ENCODE measurements at places on chromosomes 11 and 22. TPM values are rescaled to one million over a fixed set of nuclear protein-coding genes. Genes with fewer than 3 reads are reported as not detected.

GUCY1A2 gene
- 0.78 TPM for total RNA-seq

SLC16A8 gene
- not detected for total RNA-seq

CREBZF gene
- total RNA-seq: 38.0 TPM

TNNT3 gene
- total RNA-seq: 4.4 TPM

ASPHD2 gene
- total RNA-seq: 4.9 TPM

DNA sequence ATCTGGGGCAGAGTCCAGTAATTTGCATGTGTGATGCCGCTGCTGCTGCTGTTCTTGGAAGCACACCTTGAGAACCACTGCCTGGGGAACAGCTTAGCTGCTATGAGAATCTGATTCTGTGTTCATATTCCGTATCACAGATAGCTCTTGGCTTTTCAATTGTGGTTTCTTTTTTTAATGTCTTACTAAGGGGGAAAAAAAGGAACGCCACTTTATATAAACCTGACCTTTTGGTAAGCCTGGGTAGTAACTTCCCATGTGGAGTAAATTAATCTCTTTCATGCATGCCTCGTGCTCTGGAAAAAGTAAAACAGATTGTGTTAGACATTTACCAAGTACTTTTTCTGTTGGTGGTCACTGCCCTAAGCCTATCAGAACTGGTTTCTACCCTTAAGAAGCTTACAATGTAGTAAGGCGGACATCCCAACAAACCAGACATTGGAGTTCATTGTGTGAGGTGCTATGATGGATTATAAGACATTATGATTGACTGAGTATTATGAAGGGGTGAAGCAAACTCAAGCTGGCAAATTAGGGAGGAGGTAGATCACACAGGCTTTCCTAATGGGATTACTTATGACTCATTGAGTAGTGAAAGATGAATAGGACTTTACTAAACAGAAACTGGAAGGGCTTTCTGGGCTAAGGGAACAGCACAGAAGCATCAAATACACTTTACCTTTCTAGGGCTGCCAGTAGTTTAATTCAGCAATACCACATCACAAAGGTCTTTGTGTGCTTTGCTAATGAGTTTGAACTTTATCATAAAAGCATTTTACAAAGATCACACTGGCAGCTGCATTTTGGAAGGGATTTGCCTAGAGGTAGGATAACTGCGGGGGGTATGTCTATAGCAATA lies 64.7 kb downstream of the MAML2 start:
- H3K27me3 ChIP-seq: no peaks in the 10 kb centered on the region
- H3K36me3 ChIP-seq: peaks cover 4% of the 10 kb centered on the region
- no peak overlapping the region for H3K4me3 ChIP-seq
- H3K4me1 ChIP-seq: peaks cover 54% of the 10 kb centered on the region
- peak overlapping the region; percentile 77 for H3K27ac ChIP-seq

DNA sequence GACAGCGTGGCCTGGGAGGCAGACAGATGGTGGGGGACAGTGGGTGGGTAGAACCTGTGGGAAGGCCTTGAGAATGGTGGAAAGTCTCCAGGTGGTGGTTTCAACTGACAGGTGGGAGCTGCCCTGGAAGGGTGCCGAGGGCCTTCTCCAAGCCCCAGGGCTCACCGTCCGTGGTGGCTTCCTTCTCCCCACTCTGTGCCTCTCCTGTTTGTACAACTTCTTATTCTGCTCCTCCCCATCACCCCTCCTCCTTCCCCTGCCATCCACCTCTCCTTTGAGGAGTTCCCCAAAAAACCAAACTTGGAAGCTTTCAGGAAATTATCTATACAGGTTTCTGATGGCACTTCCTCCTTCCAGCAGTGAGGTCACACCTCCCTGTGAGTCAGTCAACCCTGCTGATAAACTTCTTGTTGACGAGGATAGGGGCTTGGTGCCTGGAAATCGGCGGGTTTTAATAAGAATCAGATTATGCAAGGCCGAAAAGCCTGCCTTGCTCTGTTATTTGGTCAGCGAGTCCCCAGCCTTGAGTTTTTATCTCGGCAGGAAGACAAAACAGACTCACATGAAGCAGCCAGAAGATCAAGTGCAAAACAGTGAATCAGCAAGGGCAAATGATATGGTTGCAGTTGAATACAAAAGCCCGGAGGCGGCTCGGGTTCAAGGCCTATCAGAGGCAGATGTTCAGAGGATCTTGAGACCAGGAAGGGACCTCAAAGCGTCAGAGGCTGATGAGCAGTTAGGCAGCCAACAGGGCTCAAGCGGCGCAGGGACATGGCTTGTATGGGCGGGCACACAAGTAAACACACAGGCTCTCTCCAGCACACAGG lies 9.5 kb upstream of the ST3GAL4 start:
- peak overlapping the region; percentile 63 for H3K27ac ChIP-seq
- no peaks in the 10 kb centered on the region for H3K27me3 ChIP-seq
- no peak for DNase-seq

GRCh38 chr11:69881467-69882269 lies 62.5 kb upstream of the FGF3 start:
- no peak overlapping the region for H3K27ac ChIP-seq
- H3K4me1 ChIP-seq: no peaks in the 10 kb centered on the region
- H3K36me3 ChIP-seq: no peaks in the 10 kb centered on the region
- H3K4me3 ChIP-seq: no peak overlapping the region
- DNase-seq: no peak

GRCh38 chr11:134882141-134882540 lies 470.1 kb upstream of the B3GAT1 start:
- no peaks in the 10 kb centered on the region for H3K36me3 ChIP-seq
- DNase-seq: no peak
- H3K4me3 ChIP-seq: no peak overlapping the region
- peaks cover 38% of the 10 kb centered on the region for H3K27me3 ChIP-seq

DNA sequence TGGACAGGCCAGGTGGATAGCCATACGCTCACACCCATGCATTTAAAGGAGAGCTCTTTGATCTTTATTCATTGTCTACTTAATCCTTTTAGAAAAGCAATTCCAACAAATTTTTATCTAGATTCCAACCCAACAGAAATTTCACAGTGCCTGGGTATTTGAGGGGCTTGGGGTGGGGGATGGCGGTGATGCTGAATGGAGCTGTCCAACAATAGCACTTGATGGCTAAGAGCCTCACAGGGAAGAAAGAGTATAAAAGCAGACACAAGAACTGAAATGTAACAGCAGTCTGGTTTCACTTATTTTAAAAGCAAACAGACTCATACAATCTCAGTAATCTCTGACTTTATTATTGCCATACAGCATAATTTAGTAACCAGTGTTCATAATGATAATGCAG lies 101.8 kb upstream of the SORL1-AS1 start:
- no peak for DNase-seq
- no peak overlapping the region for H3K4me3 ChIP-seq
- no peak overlapping the region for H3K27ac ChIP-seq
- H3K27me3 ChIP-seq: peaks cover 50% of the 10 kb centered on the region

- H3K4me3 ChIP-seq: peak overlapping the region; percentile 92
- H3K4me1 ChIP-seq: peaks cover 12% of the 10 kb centered on the region
- no peak for DNase-seq
Observed at GRCh38 chr22:36480941-36481392, 473 bp downstream of the TXN2 start.

DNA sequence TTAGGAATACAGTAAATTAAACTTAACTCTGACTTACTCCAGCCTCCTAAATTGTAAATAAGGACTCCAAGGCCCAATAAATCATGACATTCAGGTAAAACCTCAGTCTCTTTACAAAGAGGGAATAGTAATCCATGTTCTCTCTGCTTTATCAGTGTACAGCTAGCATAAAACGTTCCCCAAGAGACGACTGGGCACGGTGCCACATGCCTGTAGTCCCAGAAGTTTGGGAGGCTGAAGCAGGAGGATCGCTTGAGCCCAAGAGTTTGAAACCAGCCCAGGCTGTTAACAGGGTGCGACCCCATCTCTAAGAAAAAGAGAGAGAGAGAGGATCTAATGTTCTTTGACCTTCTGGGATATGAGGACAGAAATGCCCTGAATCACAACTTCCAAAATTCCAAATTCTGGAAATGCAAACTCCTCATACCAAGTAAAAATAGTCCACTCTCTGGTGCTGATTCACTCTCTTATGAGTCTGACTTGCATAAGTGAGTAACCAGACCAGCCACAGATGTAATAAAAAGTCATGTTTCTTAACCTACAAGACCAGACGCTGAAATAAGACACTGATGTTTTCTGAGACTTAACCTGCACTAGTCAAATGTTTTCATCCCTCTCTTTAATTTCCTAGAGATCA lies 25.5 kb downstream of the NNMT start:
- H3K4me3 ChIP-seq: no peak overlapping the region
- no peak for DNase-seq
- peaks cover 26% of the 10 kb centered on the region for H3K27me3 ChIP-seq
- peaks cover 6% of the 10 kb centered on the region for H3K4me1 ChIP-seq
- H3K36me3 ChIP-seq: no peaks in the 10 kb centered on the region

- DNase-seq: no peak
- no peaks in the 10 kb centered on the region for H3K36me3 ChIP-seq
- H3K27ac ChIP-seq: no peak overlapping the region
Observed at GRCh38 chr11:93193731-93194130, 4.1 kb downstream of the SLC36A4 start.

- H3K4me1 ChIP-seq: peaks cover 21% of the 10 kb centered on the region
- no peaks in the 10 kb centered on the region for H3K27me3 ChIP-seq
- H3K4me3 ChIP-seq: peak within 1 kb of the TSS; percentile 83
- DNase-seq: no peak
- no peaks in the 10 kb centered on the region for H3K36me3 ChIP-seq
Observed at GRCh38 chr11:104968355-104968855, at the start of gene CASP4. Gene CASP4 (minus strand): TSS chr11:104968574. CDS start chr11:104968525, 49 bp downstream.

DNA sequence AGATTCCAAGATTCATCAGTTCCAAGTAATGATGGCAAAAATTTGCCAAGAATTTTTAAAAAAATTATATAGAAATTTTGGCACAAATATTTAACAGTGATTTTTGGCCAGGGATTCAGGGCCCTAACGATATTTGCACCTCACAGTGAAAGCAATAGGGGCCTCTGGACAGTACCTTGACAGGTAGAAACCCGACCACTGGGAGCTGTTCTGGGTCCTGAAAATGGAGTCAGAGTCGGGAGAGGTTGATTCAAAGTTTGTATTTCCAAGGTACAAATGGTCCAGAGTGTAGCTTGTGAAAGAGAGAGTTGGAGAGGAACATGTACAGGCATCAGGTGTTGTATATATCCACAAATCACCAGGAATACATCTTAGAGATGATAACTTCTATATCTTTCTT lies 41.6 kb downstream of the MRGPRX2 start:
- DNase-seq: no peak
- H3K27me3 ChIP-seq: no peaks in the 10 kb centered on the region
- no peak overlapping the region for H3K4me3 ChIP-seq
- H3K36me3 ChIP-seq: no peaks in the 10 kb centered on the region

DNA sequence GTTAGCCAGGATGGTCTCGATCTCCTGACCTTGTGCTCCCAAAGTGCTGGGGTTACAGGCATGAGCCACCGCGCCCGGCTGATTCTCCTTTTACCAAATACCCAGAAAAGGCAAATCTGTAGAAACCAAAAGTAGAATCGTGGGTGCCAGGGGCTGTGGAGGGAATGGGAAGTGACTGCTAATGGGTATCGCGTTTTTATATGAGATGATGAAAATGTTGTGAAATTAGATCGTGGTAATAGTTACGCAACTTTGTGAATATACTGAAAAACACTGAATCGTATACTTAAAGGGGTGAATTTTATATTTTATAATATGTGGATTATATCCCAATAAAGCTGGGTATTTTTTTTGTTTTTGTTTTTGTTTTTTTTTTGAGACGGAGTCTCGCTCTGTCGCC lies 48.2 kb upstream of the CREB3L1 start:
- peaks cover 21% of the 10 kb centered on the region for H3K27me3 ChIP-seq
- H3K27ac ChIP-seq: no peak overlapping the region
- H3K36me3 ChIP-seq: no peaks in the 10 kb centered on the region
- no peak overlapping the region for H3K4me3 ChIP-seq

DNA sequence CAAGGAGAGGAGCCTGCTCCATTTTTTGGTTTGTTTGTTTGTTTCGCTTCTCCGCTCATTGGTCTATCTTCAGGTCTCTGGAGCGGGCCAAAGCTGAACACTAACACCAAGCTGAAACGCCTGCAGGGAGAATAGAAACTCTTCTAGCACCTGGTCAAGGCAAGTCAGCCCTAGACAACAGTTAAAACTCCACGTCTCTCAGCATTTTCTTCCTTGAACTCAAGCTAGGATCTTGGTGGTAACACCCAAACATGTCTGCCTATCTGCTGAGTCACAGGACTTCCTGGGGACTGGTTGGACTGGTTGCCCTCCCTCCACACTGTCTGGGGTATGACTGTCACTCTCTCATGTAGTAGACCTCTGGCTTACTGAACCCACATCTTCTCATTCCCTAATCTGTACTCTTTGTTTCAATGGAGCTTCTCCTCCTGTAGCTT lies 23.9 kb upstream of the RBFOX2 start:
- H3K27ac ChIP-seq: peak overlapping the region; percentile 41
- no peak overlapping the region for H3K4me3 ChIP-seq
- no peaks in the 10 kb centered on the region for H3K27me3 ChIP-seq
- H3K4me1 ChIP-seq: peaks cover 27% of the 10 kb centered on the region
- no peaks in the 10 kb centered on the region for H3K36me3 ChIP-seq

DNA sequence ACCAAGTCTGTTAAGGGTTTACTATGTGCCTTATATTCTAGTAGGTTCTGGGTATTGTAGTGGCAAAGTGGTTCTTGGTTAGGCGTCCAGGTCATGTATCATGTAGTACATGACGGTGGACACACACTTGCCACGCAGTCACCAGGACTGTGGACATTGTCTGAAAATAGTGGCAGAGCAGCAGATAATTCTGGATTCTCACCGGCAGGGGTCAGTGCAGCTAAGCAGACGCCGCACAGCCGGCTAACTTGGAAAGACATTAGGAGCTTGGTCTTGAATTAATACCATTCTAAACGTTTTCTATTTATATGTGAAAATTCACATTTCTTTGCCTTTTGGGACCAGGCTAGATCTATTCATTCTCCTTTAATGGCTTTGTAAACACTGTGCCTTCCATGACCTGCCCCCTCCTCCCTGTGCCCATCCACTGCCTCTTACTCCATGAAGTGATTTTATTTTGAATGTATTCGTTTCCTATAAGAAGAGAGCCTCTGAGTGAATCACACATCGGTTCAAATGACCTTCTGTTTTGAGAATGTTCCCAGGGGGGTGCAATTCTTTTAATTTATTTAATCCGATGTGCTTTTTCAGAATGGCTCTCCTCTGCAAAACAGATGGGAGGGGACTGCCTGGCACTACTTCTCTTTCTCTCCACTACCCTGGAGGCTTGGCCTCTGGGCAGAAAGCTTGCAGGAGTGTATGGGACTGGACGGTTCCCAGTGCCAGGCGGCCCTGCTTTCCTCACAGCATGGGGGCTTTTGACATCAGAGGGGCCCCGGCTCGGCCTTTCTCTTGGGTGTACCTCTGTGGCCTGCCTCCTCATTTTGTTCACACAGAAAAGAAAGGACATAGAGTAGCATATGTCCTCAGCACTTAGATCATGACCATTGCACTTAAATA lies 378.0 kb downstream of the NTM start:
- H3K36me3 ChIP-seq: no peaks in the 10 kb centered on the region
- no peak overlapping the region for H3K4me3 ChIP-seq
- peaks cover 25% of the 10 kb centered on the region for H3K4me1 ChIP-seq
- peak overlapping the region; percentile 41 for H3K27ac ChIP-seq
- H3K27me3 ChIP-seq: no peaks in the 10 kb centered on the region
